Kidney epithelial cell (primary cell): ENCODE measurements at places on chromosomes 4 and X.

- DNase-seq: no peak
These were observed 8.7 kb upstream of the TIMM8A start for GRCh38 chrX:101357166-101357795.

DNA sequence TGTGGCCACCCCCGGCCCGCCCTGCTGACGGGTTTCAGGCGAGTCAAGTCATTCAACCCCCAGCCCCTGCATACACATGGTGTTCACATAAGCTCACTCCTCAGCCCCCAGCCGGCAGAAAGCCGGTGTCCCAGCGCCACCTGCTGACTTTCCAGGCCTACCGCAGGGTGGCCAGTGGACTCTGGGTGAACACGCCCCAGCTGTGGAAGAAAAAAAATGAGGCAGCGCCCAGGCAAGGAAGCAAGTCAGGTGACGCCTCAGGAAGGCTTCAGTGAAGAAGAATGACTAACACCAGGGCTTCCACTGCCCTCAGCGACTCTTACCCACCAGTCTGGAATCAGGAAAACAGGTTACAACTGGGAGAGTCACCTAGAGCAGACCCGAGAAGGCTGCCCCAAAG lies 15.8 kb downstream of the BCAP31 start:
- DNase-seq: peak; percentile 75

DNA sequence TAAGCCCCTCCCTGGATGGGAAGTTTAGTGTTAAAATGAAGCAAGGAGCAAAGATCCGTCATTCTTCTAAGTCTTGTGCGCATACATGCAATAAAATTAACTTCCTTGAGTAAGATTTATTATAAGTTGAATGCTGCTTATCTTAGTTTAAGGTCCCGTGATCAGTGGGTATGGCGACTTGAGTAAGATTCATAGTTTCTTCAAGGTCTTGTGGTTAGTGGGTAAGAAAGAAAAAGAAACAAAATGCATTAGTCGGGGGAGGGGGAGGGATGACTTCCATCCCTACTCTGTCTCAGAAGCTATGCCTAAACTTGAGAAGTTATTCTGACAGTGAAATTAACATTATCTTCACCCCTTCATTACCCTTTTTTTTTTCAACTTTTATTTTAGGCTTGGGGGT lies 127.3 kb upstream of the MAGEB16 start:
- DNase-seq: no peak

GRCh38 chr4:48340276-48340964 lies 909 bp upstream of the SLAIN2 start:
- DNase-seq: no peak

DNA sequence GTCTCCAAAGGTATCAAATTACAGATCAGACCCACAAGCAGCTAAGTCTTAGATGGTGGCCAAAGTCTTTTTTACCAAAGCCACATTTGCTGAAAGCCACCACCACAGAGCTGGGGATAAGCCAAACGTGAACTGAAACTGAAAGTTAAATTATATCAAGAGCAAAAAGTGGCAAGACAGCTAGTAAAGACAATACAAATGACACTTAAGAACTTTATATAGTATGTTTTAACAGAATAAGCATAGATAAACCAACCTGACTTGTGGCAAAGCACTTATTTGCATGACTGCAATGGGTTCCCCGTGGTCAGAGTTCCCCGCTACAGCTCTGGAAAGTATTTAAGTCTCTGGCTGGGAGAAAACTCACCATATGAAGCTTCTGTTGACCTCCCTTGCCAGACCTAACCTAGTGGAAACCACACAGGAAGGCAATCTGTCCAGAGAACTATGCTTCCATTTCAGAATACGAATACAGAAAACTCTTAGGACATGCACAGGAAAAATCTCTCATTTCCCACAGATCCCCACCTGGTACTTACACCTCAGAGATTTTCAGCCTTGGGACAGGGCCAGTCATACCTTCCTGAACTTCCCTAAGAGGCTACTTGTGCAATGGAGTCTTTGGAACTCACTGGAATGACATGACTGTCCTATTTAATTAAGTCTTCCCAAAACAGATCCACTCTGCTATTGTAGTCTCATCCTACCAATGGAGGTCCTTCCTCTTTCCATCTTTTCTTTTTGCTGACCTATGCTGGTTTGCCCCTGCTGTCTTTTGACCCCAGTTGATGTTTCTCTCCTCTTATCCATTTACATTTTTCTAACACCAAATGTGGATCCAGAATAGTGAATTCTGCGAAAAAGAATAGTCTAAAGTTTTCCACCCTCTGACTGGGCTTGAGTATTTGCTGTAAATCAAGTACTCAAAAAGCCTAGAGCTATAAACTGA lies 225.1 kb downstream of the NR3C2 start:
- no peak for DNase-seq

- peak; percentile 61 for DNase-seq
These were observed 61.9 kb upstream of the NFKB1 start for GRCh38 chr4:102439236-102439614.

DNA sequence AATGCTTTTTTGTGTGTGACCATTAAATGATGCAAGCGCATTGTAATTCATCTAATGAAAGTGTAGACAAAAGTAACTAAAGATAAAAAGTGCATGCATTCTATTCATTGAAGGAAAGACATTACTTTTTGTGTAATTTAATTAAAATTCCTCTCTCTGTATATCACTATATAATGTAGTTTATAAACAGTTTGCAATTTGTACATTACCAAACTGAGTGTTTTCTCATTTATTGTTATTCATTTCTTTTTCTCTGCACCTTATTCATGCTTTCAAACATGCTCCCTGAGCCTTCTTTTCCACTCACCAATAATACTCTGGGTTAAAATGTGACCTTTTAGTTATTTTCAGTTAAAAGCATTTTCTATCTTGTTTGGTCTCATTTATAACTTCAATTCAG lies 713.7 kb upstream of the AADAT start:
- DNase-seq: no peak

- DNase-seq: no peak
These were observed 38.7 kb downstream of the GABRA4 start for GRCh38 chr4:46954643-46955042.

DNA sequence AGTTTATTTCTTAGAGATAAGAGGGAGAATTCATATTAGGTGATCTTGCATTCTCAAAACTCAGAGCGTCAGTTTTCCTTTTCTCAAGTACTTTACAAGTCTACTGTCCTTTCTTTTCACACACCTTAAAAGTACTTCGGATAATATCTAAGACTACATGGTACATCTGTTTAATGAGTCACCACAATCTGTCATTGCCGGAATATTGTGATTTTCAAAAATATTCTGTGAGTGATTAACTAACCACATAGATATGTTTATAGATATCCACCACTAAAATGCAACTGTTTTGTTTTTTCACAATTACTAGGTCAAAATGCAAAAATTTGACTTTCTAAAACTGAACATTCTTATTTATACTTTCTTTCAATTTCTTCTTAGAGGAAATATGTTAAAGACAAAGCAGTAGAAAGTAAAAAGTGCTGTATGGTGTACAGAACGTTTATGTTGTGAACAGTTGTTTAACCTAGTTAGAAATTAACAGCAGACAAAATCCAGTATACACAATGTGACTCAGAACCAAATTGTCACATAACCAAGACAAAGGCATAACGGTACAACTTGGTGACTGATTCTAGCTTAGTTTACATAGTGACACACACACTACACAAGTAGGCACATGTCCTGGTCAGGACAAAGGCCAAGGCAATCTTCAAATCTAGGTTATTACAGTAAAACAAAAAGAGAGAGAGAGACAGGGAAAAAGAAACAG lies 482.9 kb downstream of the NAF1 start:
- peak; percentile 47 for DNase-seq

GRCh38 chr4:112770114-112770513 lies 133.2 kb downstream of the LARP7 start:
- DNase-seq: no peak

DNA sequence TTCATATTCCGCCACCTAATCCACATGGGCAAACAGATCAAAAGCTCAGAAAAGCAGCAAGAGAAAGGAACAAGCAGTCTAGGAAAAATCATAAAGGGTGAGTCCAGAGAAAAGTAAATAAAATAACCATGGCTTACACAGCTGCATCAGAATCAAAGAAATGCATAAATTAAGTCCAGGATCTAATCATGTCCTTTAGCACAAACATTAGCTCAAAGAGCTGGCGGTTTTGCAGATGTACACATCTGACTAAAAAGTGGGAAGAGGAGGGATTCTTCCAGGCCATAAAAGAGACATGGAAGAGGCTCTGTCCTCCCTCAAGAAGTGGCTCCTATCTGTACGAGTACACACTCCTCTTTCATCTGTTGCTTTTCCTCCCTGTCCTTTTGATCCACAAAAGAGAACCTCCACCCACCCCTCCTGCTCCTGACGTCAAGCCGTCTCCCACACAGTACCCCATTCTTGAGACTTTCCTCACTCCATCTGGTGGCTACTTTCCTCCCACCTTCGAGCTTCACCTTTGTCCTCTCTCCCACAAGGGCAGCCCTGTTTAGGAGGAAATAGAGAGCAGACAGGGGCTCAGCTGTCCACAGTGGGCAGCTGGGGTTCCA lies 92.5 kb downstream of the RASL11B start:
- no peak for DNase-seq

- no peak for DNase-seq
These were observed 223.1 kb upstream of the DMD start for GRCh38 chrX:33434256-33435092.

- DNase-seq: no peak
These were observed 31.5 kb downstream of the CASP3 start for GRCh38 chr4:184617600-184618196.

DNA sequence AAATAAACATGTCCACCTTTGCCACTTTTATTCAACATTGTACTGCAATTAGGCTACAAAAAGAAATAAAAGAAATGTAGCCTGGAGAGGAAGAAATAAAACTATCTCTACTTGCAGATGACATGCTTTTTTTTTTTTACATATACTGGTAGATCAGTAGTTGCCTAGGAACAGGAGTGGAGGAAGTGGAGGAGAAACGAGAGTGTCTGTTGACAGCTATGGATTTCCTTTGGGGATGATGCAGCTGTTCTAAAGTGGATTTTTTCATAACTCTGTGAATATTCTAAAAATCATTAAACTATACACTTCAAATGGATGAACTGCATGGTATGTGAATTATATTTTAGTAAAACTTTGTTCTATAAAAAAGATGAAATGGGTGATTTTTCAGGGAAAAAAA lies 116.4 kb downstream of the ANAPC4 start:
- no peak for DNase-seq

DNA sequence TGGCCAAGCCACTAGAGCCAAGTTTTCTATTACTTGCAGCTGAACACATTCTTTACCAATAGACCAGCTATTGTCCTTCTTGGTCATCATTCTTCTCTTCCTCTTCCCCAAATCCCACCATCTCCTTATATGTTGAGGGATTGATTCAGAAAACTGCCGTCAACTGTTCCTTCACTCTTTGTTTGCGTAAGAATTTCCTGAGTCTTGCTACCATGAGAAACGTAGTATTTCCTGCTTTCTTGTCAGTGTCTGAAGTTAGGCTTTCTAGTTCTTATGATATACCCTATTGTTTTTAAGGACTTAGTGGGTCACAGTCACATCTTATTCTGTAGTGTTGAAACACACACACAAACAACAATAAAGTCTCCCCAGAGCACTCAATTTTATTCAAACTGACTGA lies 20.1 kb downstream of the IGFBP7 start:
- DNase-seq: no peak

- no peak for DNase-seq
These were observed 10.0 kb upstream of the LNX1 start for GRCh38 chr4:53601251-53601764.

GRCh38 chr4:1051472-1051871 lies 40.0 kb downstream of the FGFRL1 start:
- no peak for DNase-seq

- no peak for DNase-seq
These were observed 15.3 kb downstream of the SNCA start for GRCh38 chr4:89821612-89822011.

- DNase-seq: no peak
These were observed 60.4 kb upstream of the PLAC8 start for GRCh38 chr4:83174844-83175414.

DNA sequence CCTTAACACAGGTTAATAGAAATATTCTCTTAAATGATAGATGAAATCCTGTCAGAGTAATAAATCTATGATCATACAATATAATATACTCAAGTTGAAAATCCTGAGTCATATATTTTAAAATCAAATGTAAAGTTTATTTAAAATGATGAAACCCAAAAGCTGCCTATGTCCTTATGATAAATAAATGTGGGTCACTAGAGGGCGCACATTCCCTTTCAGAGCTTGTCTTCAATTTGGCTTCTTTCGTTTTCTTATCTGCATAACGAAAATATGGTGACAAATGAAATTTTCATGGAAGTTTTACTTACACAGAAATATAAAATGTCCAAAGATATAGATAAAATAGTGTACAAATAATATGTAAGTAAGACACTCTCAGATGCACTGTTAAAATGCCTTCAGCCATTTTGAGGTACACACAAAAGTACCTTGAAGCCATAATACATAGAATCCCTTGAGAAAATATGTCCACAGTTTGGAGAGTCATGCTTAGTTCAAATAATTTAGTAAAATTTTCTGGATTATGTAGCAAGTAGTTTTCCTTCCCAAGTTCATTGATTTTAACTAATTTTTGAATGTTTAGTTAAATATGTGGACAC lies 680.4 kb downstream of the DMD start:
- DNase-seq: peak; percentile 7

DNA sequence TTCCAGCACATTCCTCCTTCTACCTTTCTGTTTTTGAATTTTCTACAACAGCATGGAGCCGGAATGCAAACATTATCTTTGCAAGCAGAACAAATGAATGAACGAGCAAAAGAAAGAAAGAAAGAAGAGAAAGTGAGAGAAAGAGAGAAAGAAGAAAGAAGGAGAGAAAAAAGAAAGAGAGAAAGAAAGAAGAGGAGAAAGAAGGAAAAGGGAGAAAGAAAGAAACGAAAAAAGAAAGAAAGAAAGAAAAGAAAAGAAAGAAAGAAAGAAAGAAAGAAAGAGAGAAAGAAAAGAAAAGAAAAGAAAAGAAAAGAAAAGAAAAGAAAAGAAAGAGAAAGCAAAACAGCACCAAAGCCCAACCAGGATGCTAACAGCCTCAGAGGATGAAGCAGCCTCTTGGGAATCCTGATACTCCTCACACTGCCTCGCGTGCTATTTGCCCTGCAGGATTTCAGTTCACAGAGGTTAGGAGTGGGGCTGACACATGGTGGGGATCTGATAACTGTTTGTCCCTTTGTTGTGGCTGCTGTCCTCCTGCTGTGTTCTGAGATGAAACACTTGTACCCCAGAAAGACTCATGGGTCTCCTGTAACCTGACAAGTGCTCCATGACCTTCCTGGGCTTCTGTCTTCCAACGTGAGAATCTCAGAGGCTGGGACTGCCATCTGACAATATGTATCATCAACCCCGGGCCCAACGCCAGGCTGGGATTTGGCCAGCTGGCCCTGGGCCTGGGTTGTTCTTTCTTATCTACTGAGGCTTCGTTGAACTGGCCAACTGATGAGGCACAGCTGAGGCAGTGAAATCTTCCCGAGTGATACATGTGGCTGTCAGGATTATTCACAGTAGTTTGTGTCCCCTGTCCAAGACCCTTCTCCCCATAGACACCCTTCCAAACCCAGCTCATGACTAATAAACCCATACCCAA lies 61.0 kb downstream of the SEPSECS start:
- DNase-seq: no peak
